Stimulated activated CD8-positive, alpha-beta memory T cell treated with anti-CD3 and anti-CD28 coated beads, Interleukin-4, amount 100 ng/mL, for 24 hours (primary cell): ENCODE measurements at places on chromosomes 7 and 10.

DNA sequence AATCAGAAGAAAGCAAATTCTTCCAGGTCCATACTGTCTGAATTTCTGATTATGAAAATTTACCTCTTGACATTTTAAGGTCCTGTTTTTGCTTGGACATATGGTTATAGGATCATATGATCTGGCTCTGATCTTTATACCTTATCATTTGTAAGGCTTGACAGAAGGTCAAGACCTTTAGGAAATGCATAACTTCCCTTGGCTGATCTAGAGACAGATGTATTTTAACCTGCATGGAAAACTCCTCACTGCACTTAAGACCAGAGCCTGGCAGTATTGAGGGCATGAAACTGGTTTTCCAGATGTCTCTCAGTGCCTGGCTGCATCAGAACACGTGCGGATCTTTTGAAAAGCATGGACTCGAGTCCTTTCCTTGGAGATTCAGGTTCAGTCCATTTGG is 55.9 kb downstream of the TRRAP start:
- DNase-seq, result no peak

GRCh38 chr10:9869205-9869604 is 1148.5 kb upstream of the CELF2 start:
- DNase-seq, result no peak

DNA sequence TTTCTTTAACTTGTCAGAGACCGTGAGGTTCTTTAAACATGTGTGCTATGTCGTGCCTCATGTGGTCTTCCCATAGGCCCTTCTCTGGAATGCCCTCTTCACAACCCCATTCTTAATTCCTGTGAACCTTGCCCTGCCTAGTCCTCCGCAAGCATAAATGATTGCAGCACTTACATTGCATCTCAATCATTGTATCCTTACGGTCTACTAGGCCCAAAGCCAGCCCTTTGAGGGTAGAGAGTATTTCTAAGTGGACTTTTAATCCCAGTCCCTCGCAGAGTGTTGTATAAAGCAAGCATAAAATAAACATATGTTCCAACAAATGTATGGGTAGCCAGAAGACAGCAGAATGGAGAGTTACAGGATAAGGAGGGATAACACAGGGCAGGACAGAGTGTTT is 92.1 kb upstream of the FAM133B start:
- no peak for DNase-seq

DNA sequence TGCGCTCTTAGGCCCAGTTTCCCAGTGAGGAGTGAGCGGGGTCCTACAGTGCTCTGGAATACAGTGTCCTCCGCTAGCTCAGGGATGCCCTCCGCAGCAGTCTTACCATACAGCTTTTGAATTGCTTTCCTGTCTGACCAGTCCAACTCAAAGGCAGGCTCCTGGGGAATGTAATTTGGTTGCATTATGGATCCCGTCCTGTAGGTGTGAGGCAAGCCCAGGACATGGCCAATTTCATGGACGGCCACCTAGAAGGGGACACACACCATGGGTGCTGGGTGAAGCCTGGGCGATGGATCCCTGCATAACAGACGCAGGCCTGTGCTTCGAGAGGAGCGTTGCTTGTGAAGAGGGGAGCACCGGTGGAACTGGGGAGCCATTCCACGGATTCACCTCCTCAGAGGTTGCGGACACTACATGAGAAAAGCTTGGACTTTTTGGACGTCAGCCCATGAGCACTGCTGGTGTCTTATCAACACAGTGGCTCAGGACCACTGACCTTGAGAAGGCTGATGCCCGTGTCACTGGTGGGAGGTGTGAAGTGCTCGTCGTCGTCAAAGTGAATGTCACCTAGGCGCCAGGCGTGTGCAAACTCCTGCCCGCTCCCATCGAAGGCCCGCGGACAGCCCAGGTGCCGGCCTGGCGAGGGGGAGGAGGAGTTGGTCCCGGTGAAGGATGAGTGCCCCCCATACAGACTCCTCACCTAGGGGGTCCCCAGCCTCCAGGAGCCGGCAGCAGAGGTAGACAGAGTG is 3.3 kb downstream of the MMP21 start:
- DNase-seq, result no peak

- no peak for DNase-seq
These were observed 20.1 kb downstream of the PILRA start for GRCh38 chr7:100393233-100393905.

- DNase-seq, result no peak
These were observed 121.5 kb downstream of the KAT6B start for GRCh38 chr10:74947781-74948401.

- no peak for DNase-seq
These were observed 141.7 kb downstream of the SORCS1 start for GRCh38 chr10:107022600-107023354.

DNA sequence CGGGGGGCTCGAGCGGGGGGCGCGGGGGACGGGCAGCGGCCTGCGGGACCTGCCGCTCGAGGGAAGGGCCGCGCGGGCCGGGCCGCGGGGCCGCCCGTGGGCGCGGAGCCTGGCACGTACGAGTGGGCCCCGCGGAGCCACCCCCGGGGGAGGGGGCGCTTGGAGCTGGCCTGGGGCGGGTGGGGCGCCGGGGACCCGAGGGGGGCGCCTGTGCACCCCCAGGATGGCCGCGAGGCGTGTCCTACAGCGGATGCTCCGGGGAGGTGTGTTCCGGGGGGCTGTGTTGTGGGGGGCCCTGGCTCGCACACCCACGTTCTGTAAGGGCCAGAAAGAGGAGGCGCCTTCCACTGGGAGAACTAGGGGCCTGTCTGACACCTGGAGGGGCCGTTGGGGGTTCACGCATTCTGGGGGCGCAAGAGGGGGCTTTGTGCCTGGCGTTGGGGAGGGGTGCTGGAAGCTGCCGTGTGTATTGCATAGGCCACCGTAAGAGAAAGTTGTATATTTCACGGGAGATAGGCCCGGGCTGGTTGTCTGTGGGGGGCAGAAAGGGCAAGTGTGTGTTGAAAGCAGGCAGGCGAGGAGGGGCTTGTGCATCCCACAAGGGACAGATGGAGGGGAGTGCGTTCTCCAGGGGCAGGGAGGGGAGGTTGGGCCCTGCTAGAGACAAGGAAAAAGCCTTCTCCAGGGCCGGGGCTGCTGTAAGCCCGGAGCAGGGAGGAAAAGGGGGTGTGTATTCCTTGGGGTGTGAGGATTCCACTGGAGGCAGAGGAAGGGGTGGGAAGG is 663 bp downstream of the VPS37D start:
- no peak for DNase-seq

GRCh38 chr10:3491571-3491970 is 293.4 kb downstream of the KLF6 start:
- no peak for DNase-seq

- peak; percentile 63 for DNase-seq
These were observed 608 bp downstream of the HHEX start for GRCh38 chr10:92690211-92690914.

GRCh38 chr10:24721229-24722106 is 2.2 kb downstream of the ARHGAP21 start:
- no peak for DNase-seq

GRCh38 chr10:60731134-60731885 is 47.0 kb upstream of the CDK1 start:
- peak; percentile 2 for DNase-seq

DNA sequence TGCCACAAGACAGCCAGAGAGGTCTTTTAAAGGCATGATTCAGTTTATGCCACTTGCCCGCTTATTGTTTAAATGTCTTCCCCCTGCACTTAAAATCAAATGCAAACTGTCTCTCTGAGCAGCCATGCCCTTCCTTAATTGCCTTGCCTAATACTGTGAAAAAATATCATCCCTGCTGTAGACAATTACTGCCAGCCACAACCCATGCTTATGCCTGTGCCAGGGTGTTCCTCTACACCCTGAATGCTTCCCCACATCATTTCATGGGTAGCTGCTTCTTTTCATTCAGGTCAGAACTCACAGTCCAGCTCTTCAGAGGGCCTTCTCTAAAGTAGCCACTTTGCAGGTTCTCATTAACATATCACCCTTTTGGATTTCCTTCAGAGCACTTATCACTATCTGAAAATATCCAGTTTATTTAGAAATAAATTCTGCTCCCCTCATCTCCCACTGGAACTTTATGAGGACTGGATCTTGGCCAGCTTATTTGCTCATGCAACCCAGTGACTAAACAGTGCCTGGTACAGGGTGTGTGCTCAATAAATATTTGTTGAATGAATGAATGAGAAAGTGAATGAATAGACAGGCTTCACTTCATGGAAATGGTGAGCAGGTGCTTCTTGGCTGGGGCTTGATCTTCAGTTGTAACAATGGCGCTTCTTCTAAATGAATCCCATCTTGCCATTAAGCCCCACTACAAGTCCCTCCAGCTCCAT is 162.4 kb upstream of the MDFIC start:
- no peak for DNase-seq
